ENCODE measurements at places on chromosomes 1 and 21. TPM values are rescaled to one million over a fixed set of nuclear protein-coding genes. Genes with fewer than 3 reads are reported as not detected.

The SH2D1B gene
- total RNA-seq: 2.7 TPM

- H3K27ac ChIP-seq: no peak overlapping the region
- H3K4me3 ChIP-seq: no peak overlapping the region
- H3K4me1 ChIP-seq: peaks cover 5% of the 10 kb centered on the region
Observed at GRCh38 chr1:212119397-212119837, 83.9 kb downstream of the DTL start.

The NUDT4B gene
- 19.1 TPM for total RNA-seq

DNA sequence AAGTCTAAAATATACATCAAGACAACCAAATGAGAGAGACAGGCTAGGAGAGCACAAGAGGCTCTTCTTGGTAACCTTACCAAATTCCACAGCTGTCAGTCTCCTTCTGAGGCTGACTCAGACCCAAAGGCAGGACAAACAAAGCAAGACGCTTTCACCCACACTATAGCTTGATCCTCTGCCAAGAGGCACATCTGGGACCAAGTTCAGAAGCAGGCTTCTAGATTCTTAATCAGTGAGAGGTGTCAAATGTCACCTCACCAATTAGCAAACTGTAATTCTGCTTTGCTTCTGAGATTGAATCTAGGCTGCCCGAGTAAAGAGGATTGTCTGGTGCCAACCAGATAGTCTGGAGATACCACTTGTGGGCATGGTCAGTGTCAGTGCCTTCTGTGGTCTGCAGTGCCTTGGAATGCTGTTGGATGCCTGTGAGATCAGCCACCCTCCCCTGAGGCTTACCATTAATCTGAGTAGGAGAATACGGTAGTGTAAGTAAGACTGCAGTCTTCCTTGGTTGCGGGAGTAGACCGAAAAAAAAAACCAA, 151.0 kb downstream of the FMN2 start:
- H3K27ac ChIP-seq: no peak overlapping the region
- H3K27me3 ChIP-seq: no peaks in the 10 kb centered on the region
- no peaks in the 10 kb centered on the region for H3K4me1 ChIP-seq
- DNase-seq: no peak

The CRYAA gene
- total RNA-seq: not detected
